Activated CD8-positive, alpha-beta memory T cell treated with anti-CD3 and anti-CD28 coated beads, Interleukin-2, amount 10 ng/mL, durations not matched to agents 7 days and 5 days (primary cell): ENCODE measurements at places on chromosomes 6 and 20. TPM values are rescaled to one million over a fixed set of nuclear protein-coding genes. Genes with fewer than 3 reads are reported as not detected.

Gene LMBRD1
- total RNA-seq = 18.3 TPM

Gene SAMD5
- total RNA-seq = 0.30 TPM

Gene ELOVL2
- not detected for total RNA-seq

Gene SYNDIG1
- not detected for total RNA-seq

Gene TMEM242
- 14.1 TPM for total RNA-seq

Gene PDE7B
- 3.5 TPM for total RNA-seq

DNA sequence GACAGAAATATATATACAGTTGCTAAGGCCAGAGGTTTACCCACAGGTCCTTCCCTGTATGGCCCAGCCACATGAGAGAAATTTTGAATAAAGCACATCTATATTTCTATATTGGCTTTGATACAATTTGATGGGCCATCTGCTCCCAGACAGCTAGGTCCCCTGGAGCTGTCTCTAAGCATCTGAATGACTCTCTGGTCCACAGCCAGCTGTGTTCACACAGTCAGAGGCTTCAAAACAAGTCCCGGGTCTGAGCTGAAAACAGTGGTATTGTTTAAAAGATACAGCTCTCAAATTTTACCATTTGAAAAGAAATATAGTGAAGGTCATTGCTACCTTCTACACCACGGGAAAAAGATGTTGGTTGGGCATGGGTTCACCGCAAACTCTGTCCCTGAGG lies 161.1 kb downstream of the SLC35B3 start:
- no peak for DNase-seq

DNA sequence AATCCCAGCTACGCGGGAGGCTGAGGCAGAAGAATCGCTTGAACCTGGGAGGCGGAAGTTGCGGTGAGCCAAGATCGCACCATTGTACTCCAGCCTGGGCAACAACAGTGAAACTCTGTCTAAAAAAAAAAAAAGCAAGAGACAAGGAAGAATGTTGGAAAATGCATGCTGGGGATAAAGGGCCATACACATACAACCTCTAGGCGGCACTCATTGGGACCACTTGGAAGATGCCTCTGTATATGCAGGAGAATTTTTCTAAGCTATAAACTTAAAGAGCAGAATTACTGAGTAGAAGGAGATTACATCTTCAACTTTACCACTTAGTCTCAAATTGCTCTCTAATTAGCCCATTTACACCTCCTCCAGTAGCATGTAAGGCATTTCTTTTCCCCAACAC lies 42.8 kb downstream of the ZBTB9 start:
- DNase-seq = no peak

DNA sequence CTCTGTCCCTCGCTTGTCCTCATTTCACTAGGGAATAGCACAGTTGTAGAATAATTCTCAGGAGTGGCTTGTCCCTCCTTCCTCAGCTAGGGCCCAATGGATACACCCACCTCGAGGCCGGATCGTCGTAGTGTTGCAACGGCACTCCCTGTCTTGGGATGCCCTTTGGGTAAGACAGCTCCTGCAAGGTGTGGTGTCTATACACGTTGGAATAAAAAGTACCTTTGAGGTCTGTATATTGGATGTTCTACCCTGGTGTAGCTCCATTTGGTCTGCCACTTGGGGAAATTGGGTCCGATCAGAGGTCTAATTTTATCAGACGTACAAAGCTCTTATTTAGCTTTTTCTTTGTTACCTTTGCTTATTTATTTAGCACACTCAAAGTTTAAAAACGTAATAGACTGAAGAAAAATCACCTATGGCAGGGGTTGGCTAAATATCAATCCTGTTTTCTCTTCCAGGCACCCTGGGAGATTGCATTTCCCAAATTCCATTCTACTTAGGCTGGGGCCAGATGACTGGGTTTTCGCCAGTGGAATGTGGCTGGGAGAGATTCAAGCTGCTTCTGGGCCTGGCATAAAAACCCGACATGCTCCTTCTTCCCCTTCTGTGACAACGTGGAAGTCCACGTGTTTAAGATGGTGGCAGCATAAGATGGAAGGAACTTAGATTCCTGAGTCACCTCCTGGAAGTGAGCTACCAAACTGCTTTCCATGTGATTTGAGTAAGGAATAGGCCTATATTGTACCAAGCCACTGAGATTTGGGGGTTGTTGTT lies 82.3 kb upstream of the CD83 start:
- no peak for DNase-seq

GRCh38 chr6:74248966-74249365 lies 553.0 kb downstream of the CD109 start:
- DNase-seq = no peak

GRCh38 chr6:7960848-7961247 lies 50.3 kb upstream of the TXNDC5 start:
- no peak for DNase-seq

- no peak for DNase-seq
Observed at GRCh38 chr6:22838345-22838744, 269.0 kb downstream of the HDGFL1 start.

GRCh38 chr6:133241086-133241900 lies at the start of gene EYA4:
EYA4 (plus strand) TSS chr6:133241357; CDS start chr6:133274781, 33,424 bp downstream.
- no peak for DNase-seq

- DNase-seq = no peak
Observed at GRCh38 chr6:109595998-109596397, 95.0 kb downstream of the AK9 start.

DNA sequence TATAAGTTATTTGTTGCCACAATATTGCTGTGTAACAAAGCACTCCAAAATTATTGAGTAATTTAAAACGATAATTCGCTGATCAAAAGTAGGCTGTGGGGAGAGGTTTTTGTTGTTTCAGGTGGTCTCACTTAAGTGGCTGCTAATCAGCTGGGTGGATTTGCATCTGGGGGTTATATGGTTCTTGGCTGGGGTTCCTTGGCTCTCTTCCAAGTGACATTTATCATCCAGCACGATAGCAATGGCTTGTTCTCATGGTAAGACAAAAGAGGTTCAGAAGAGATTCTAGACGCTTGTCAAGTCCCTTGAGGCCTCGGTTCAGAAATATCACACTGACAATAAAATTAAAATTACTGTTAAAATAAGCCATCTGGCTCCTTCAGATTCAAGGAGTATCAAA lies 1648.8 kb downstream of the GRIK2 start:
- no peak for DNase-seq

- peak; percentile 76 for DNase-seq
Observed at GRCh38 chr20:35329435-35330139, 37.4 kb upstream of the FAM83C start.

DNA sequence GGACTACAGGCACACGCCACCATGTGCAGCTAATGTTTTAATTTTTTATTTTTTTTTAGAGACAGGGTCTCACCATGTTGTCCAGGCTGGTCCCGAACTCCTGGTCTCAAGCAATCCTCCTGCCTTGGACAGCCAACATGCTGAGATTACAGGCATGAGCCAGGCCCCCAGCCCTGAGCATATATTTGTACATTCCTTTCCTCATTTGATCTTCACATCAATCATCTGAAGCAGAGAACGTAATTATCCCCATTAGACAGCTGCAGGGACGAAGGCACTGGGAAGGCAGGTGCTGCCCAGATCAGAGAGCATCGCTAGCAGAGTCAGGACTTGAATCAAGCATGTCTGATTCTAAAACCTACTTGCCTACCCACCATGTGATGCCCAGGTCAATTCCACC lies 41.0 kb upstream of the SIRPA start:
- DNase-seq = no peak

DNA sequence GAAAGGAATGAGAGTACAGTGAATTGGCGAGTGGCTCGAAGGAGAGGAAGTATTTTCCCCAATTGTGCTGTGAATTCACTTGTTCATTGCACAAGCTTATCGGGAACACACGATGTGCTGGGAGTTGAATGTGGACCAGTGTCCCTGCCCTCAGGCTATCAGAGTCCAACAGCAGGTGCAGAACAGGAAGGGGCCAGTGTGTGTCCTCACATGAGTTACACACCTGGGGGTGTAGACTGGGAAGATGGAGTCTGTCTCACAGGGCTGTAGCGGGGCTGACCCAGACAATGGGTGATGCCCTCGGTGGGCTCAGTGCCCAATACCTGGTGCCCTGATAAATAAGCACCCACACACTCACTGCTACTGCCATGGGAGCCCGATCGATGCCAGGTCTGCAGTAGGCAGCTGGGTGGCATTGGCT lies 14.4 kb downstream of the DUSP22 start:
- no peak for DNase-seq

DNA sequence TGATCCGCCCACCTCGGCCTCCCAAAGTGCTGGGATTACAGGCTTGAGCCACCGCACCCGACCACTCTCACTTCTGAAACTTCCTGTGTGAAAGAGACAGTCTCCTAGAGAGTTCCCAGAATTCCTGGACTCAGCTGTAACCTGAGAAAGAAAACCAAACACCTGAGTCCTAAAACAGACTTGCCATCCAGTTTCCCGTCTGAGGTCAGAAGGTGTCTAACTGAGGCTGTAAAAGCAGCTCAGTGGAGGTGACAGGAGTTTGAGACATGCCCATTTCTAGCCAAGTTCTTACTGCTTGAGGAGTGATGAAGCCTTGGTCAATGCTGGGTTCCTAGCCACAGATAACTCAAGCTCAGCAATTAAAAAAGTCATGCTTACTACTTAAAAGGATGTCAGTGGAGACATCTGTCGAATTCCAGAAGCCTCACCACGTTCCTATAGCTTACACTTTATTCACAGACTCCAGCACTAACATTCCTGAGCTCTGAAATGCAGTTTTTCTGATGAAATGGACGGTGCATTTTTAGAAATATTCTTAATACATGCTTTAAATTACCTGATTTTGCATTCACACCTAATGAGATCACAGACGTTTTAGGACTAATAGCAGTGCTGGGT lies 6.1 kb downstream of the UQCC2 start:
- DNase-seq = no peak

GRCh38 chr6:158437571-158437970 lies 122.3 kb upstream of the TMEM181 start:
- no peak for DNase-seq

GRCh38 chr6:11194356-11195218 lies 37.9 kb downstream of the NEDD9 start:
- no peak for DNase-seq

DNA sequence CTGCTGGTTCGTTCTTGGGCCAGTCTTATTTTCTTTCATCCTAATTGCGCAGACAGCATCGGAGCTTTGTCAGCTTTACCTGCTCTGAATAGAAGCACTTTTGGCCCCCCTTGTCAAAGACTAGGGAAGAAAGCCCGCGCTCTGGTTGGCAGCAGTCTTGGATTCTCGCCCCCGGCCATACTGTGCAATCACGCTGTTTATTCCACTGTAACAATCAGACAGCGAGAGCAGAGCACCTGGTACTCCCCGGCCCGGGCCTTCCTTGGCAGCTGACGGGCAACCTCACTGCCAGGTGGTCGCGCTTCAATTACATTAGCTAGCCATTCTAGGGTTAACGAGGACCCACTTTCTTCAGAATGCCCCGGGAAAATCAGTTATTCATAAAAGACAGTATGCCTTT lies 72.6 kb downstream of the INSM1 start:
- no peak for DNase-seq

GRCh38 chr6:28695715-28696114 lies 170.0 kb downstream of the GPX5 start:
- no peak for DNase-seq
